ENCODE measurements at places on chromosomes 7 and 10.

DNA sequence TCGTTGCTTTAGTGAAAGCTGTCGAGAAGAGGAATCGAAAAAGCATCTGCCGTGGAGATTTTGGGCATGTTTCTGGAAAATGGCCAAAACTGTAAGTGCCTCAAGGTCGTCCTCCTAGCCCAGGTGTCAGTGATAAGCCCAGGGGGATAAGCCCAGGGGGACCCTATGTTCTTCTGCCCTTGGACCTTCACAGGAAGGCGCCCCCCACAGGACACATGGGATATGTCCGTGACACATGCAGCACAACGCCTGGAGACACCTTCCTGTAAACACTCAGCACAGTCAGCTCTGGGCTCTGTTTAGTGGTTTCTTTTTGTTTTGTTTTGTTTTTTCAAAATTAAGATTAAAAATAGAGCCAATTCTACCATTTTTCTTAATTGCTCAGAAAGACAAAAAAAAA, 272.7 kb downstream of the KLF6 start:
- no peak for DNase-seq

DNA sequence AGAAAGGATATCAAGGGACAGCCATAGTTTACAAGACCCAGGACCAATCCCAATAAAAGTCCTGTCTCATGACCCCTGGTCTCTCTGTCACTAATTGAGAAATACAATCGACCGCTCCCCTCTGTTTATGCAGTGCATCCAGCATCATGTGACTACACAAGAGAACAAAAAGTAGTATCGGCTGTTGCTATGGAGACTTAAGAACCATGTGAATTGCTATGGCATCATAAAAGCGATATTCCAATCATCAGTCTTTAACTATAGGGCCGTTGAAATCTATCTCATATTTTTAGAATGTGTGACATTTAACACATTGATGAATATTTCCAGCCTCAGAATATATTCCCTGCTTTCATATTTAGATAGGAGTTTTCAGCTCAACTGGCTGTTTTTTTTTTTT, 139.3 kb downstream of the FRMD4A start:
- DNase-seq = no peak

- DNase-seq = no peak
Observed at GRCh38 chr10:78337646-78338391, 304.2 kb downstream of the RPS24 start.

DNA sequence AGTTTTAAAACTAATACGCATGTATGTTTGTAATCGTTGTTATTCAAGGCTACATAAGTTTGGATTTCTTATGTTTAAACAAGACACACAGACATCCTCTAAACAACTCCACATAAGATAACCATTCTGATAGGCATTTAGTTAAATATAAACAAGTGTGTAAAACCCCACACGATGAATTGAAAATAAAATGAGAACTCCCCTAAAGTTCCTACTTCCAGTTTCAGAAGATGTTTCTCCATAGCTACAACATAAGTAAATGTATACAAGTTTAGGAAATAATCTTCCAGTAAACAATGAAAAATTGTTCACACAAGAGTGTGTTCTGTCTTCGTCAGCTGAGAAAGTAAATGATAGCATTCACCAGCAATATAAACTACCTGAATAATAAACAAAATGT, 246.8 kb downstream of the RNLS start:
- DNase-seq = no peak

- no peak for DNase-seq
Observed at GRCh38 chr7:127252377-127252713, 396 bp downstream of the GRM8 start.

DNA sequence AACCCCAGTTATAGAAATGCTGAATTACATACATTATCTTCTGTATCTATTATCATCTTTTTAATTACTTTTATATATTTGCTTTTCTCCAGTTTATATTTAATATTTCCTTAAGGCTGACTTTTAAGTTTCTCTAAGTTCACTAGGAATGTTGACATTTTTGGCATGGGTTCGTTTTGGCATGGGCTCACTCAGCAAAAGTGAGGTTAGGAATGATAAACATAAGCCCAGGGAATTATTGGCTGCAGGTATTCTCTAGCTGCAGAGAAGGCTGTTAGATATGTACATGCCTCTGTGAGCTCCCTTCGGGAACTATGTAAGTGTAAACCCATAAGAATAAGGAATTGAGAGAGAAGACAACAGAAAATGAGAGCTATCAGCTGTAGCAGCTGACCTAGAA, 63.6 kb upstream of the RAB18 start:
- no peak for DNase-seq

GRCh38 chr10:132465193-132465888, 68.3 kb downstream of the PWWP2B start:
- no peak for DNase-seq

DNA sequence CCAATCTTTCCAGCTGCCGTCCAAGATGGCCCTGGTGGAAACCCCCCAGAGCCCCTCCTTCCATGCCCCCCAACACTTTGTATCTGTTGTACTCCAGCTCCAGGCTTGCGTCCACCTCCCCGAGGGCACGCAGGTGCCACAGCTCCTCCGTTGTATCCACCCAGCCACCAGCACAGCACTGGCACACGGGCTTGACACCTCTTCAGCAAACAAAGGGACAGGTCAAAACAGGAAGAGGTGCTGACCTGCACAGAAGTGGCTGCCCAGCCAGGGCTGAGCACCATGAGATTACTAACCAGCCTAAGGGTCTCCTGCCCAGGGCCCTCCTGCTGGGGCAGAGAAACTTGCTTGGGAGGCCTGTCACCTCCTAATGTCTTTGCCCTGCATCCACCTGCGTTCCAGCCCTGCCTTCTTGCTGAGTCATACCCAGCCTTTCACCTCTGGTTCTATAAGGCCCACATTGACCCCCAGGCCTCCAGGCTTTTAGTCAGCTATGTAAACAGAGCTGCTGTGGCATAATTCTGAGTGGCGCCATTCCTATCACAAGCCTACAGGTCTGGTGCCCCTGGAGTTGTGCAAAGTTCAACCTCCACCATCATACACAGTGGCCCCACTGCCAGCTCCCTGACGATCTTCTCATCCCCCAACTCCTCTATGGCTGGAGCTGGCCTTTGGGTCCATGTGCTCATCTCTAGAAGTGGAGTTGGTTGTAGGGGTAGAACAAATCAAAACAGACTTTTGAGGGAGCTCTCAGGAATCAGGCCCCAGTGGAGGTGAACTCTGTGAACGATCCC, 20.9 kb downstream of the SLC29A3 start:
- DNase-seq = no peak

- DNase-seq = no peak
Observed at GRCh38 chr7:151744656-151745638, 132.0 kb downstream of the PRKAG2 start.

- no peak for DNase-seq
Observed at GRCh38 chr7:87234949-87235348, 15.4 kb upstream of the TMEM243 start.

DNA sequence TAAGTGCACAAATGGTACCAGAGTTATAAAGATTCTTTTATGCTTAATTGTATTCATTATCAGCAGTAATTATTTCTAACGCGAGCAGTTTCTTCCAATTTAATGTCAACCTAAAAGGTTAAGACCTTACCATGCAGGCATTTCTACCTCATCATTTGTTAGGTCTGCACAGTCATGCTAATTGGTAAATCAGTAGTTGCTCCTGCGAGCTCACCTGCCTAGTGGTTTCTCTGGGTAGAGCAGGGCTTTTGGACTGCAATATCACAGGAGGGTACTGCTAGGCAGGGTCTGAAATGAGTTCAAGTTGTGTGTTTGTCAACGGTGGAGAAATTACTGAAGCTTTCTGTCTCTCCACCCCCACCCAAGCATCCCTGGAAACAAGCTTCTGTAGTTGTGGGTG, 558.5 kb upstream of the MGMT start:
- no peak for DNase-seq

GRCh38 chr7:21777921-21778320, 167.8 kb downstream of the CDCA7L start:
- DNase-seq = no peak

DNA sequence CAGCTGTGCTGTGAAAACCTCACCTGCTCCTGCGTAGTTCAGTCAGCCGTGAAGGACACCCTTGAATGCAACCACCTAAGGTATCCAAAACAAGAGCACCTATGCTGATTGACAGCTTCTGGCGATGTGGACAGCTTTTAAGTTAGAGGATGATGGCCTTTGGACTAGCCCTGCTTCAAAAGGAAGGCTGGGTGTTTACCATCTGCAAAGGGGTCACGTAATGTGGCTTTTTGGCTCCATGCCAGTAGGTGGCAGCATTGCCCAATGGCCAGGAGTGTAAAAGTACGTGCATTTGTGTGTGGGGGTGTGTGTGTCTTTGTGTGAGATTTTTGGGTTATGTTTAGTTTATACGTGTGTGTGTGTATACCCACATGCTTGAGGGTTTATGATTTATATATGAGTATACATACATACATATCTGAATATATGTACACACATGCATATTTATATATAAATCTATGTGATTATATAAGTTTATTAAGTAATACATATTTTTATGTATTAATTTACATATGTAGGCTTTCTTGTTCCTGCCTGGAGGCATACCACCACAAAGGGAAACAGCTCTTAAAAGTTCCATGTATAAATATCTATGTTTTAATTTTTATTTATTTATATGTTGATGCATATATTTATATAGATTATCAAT, 236.3 kb upstream of the ANKRD30A start:
- DNase-seq = peak; percentile 7

- DNase-seq = no peak
Observed at GRCh38 chr10:20674926-20675325, 222.2 kb downstream of the NEBL start.

DNA sequence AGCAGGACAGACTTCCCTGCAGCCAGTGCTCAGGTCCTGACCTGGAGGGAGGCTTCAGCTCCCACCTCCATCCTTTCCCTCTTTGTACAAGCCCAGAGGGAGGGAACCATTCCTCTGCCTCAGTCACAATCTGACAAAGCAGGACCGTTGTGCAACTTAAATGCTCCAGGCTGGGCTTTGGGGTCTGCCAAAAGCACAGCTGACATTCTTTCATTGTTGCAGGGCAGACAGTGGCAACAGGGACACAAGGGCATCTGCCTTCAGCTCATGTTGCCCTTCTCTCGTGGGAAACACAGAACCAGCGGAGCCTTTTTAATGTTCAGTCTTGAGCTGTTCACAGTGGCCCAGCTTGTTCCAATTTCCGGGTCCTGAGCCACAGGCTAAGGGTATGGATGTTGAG, 155.7 kb upstream of the TNS3 start:
- DNase-seq = no peak

DNA sequence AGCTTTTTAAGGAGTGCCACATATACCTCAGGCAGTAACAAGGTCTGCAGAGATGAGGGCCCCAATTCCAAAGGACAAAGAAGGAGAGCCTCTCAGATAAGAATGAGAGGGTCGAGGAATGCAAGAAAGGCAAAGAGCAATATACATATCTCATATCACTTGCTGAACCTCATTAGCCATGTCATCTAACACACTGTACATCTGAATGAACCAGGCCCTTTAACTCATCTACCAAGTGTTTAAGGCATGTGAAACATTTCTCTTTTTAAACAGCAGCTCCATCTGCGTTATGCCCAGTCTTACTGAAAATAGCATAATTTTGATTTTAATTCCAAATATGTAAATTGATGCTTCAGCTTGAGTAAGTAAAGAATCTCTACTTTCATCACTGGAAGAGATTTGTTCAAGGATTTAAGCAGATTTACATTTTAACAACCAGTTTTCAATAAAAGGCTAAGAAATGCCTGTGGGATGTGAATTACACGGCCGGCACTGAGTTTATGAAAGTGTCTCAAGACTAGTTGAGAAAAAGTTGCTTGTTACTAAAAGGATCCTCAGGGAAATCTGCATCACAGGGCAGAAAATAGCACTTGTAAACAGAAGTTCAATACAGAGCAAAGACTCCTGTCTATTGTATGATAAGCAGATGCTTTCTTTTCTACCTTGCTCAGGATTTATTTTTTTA, 123.8 kb upstream of the SLC26A5 start:
- no peak for DNase-seq

GRCh38 chr7:107999779-108000560, 3.0 kb downstream of the LAMB1 start:
- DNase-seq = no peak

DNA sequence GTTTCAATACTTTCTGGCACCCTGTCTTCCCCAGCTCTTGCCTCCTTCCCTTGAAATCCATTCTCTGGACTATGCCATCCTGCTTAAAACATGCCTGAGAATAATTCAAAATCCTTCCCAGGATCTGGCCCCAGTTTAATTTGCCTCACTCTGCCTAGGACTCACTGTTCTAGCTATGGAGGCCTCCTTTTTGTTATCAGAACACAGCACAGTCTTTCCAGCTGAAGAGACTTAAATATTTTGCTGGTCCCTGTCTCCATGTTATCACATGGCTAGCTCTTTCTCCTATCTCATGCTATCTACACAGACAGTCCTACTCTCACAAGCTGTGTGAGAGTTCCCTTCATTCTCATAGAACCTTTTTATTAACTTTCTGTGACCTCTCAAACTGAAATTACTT, 194.8 kb downstream of the RNLS start:
- no peak for DNase-seq

- no peak for DNase-seq
Observed at GRCh38 chr7:147015999-147016398, 899.4 kb downstream of the CNTNAP2 start.

DNA sequence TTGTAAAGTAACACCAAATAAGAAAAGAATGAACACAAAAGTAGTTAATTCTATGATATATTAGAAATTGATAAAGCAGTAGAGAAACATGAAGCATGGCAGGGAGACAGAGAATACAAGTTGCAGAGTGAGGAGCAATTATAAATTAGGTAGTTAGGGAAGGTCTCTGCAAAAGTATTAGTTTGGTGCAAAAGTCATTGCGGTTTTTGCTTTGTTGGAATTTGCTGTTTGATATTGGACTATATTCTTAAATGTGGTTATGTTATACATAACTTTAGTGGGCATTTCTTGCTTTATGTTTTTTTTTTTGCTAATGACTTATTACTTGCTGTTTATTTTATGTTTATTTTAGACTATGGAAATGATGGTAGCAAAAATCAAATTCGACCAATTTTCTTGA, 402.2 kb downstream of the SFMBT2 start:
- DNase-seq = no peak

DNA sequence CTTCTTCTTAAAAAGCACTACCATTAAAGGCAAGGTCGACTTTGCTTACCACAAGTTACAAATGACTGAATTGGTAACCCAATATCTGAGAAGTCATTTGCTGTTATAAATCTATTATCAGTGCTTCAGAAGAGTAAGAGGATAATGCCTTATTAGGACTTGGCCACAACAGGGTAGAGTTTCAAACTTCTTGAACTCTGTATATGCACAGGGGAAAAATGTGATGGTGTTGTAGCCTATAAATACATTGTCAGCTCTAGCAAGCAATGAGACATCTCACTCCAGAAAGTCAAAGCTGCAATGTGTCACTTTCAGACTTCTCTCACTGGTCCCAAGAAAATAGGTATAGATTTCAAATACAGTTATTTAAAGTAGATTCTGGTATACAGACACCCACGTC, 9.3 kb downstream of the TFEC start:
- DNase-seq = no peak

DNA sequence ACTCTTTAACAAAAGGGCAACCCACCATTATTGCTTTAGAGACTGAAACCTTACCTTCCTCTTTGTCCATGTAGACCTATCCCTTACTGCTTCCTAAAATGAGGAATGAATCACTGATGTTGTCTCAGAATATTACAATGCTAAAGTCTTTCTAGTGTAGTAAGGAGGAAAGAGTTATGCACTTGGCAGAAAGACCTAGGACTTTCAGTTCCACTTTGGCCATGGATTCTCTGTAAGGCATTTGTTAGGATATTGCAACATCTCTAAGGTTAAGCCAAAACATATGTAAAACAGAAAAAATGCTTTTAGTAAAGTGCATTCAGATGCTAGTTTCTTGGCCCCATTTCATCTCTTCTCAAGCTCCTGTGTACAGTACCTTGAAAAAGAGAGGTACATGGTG, 230.9 kb downstream of the PARD3 start:
- no peak for DNase-seq
